ENCODE measurements at places on chromosomes 16 and 17. TPM values are rescaled to one million over a fixed set of nuclear protein-coding genes. Genes with fewer than 3 reads are reported as not detected.

CX3CL1 gene
- total RNA-seq, result 1.4 TPM

TBC1D3E gene
- total RNA-seq, result not detected

DNA sequence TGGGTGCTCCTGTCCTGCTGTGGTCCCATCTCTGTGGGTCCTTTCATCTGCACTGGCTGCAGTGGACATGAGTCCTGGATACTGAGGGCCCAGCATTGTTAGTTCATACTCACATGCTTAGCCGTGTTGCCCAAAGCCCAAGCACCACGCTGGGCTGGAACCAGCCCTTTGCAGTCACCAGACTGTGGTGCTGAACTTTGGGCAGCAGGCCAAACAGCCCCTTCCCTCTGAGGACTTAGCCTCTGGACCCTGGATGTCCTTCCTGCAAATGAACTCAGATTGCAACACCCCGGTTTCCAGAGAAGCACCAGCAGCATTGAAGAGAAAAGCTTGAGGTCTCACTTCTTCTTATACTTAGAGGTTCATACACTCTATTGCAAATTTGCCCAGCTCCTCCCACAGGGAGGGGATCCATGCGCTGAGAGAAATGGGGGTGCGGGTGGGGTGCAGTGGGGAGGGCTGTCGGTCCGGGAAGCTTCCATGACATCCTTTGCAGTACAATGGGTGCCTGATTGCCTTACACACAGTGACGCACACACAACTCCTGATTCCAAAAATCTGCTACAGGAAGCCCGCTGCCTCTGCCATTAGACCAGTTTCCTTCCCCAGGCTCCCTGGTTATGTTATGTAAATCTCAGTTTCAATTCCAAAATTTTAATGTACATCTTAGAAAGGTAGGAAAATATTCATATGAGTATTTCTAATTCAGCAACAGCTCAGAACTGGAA, 65.8 kb downstream of the RGS9 start:
- H3K36me3 ChIP-seq, result no peaks in the 10 kb centered on the region
- no peak for DNase-seq
- H3K4me1 ChIP-seq, result no peaks in the 10 kb centered on the region
- no peak overlapping the region for H3K4me3 ChIP-seq
- no peak overlapping the region for H3K27ac ChIP-seq
- no peaks in the 10 kb centered on the region for H3K27me3 ChIP-seq

DNA sequence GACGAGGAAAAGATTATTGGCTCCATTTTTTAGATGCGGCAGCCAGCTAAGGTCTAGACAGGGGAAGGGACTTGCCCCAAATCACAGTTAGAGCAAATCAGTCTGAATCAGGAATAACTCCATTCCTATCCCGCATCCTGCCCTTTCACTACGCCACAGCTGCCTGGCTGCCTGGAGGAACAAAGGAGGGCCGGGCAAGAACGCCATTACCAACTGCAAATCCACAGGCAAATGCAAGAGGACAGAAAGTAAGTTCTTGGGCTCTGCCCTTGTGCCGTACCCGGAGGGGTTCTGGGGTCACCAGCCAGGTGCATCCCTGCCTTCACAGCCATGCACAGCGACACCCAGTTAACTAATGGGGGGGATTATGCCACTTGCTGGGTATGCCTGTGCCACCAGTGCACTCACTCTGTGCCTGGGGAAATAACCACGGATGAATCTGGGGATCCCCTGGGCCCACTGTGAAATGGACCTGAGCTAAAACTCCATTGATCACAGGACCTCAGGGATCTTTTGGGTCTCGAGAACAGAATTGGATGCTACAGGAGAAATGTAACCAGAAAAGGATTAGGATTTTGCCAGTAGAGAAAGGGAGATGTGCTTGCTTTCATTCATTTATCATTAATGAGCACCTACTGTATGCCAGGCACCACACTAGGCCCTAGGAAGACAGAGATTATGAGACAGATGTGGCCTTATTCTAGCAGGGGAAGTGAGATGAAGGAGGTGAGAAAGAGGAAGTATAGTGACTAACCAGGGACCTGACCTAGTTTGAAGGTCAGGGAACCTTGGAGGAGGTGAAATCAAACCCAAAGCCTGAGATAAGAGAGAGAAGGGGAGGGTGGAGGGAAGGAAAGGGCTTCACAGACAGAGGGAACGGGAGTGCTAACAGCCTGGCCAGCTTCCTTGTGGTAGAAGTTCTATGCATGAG, 17.7 kb downstream of the BCL7C start:
- peaks cover 26% of the 10 kb centered on the region for H3K27me3 ChIP-seq
- H3K4me1 ChIP-seq, result peaks cover 6% of the 10 kb centered on the region
- H3K27ac ChIP-seq, result peak overlapping the region; percentile 77
- DNase-seq, result no peak

GRCh38 chr16:68079626-68080344, 5.4 kb upstream of the NFATC3 start:
- no peak overlapping the region for H3K27ac ChIP-seq
- H3K4me3 ChIP-seq, result no peak overlapping the region
- peaks cover 17% of the 10 kb centered on the region for H3K36me3 ChIP-seq
- H3K4me1 ChIP-seq, result peaks cover 11% of the 10 kb centered on the region
- DNase-seq, result peak; percentile 40

DNA sequence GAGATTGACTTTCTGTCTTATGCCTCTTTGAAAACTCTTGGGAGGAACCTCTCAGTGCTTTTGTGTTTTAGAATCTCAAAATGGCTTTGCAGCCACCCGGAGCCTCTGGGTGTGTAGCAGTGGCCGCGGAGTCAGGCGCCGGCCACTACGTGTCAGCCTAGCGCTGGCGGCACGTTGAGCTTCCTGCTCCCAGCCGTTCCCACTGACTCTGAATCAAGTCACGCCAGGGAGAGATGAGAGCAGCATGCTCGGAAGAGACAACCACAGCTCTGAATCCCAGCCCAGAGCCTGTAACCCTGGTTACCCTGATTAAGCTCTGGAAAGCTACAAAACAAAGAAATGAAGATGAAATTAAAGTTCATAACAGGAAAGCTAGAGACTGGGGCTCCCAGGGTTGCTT, 97.4 kb upstream of the CACNG5 start:
- H3K4me1 ChIP-seq, result 0 out of 2 replicates have a peak, but pooled peaks cover 4% of the 10 kb centered on the region
- peak; percentile 19 for DNase-seq
- H3K4me3 ChIP-seq, result no peak overlapping the region
- no peak overlapping the region for H3K27ac ChIP-seq

- no peaks in the 10 kb centered on the region for H3K4me1 ChIP-seq
- DNase-seq, result no peak
- no peaks in the 10 kb centered on the region for H3K27me3 ChIP-seq
- no peaks in the 10 kb centered on the region for H3K36me3 ChIP-seq
- no peak overlapping the region for H3K4me3 ChIP-seq
Observed at GRCh38 chr16:22018559-22018958, 10.6 kb downstream of the MOSMO start.

GRCh38 chr17:35088356-35088880, 24.9 kb upstream of the RFFL start:
- no peaks in the 10 kb centered on the region for H3K27me3 ChIP-seq
- H3K27ac ChIP-seq, result no peak overlapping the region
- DNase-seq, result no peak

GRCh38 chr16:46621934-46622676, 926 bp upstream of the SHCBP1 start:
- H3K4me3 ChIP-seq, result no peak overlapping the region
- H3K27ac ChIP-seq, result no peak overlapping the region
- no peak for DNase-seq
- H3K27me3 ChIP-seq, result no peaks in the 10 kb centered on the region

GRCh38 chr17:77819497-77819896, 139.0 kb upstream of the TNRC6C start:
- H3K4me1 ChIP-seq, result no peaks in the 10 kb centered on the region
- no peak overlapping the region for H3K27ac ChIP-seq
- H3K27me3 ChIP-seq, result no peaks in the 10 kb centered on the region
- no peak overlapping the region for H3K4me3 ChIP-seq

GRCh38 chr17:76614912-76615617, 28.5 kb downstream of the ST6GALNAC1 start:
- no peak for DNase-seq
- no peaks in the 10 kb centered on the region for H3K36me3 ChIP-seq
- H3K27me3 ChIP-seq, result no peaks in the 10 kb centered on the region
- H3K4me1 ChIP-seq, result no peaks in the 10 kb centered on the region
- no peak overlapping the region for H3K27ac ChIP-seq
- H3K4me3 ChIP-seq, result no peak overlapping the region

SMG1 gene
- total RNA-seq, result 90.6 TPM

ALDH3A1 gene
- 0.46 TPM for total RNA-seq

GRCh38 chr16:11880007-11880406, 28.7 kb upstream of the RSL1D1 start:
- H3K27ac ChIP-seq, result no peak overlapping the region
- DNase-seq, result no peak
- H3K4me3 ChIP-seq, result no peak overlapping the region

DNA sequence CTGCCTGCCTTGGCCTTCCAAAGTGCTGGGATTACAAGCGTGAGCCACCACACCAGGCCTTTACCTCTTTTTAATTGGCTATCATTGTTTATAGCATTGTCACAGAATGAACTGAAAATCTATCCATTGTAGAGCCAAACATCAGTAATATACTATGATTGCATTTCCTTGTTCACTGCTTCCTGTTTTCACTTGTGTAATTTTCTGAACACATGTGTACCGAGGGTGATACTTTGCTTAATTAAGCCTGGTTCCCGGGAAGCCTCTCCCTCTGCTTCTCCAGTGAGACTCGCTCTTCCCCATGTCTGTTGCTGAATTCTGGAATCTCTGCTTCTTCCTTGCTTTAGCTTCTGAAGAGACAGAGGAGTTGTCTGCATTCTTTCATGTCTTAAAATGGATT, 33.1 kb downstream of the POLR3E start:
- H3K27ac ChIP-seq, result no peak overlapping the region
- no peaks in the 10 kb centered on the region for H3K27me3 ChIP-seq
- no peak overlapping the region for H3K4me3 ChIP-seq
- H3K4me1 ChIP-seq, result no peaks in the 10 kb centered on the region
- DNase-seq, result no peak

- H3K4me1 ChIP-seq, result no peaks in the 10 kb centered on the region
- DNase-seq, result no peak
- H3K27me3 ChIP-seq, result no peaks in the 10 kb centered on the region
- H3K36me3 ChIP-seq, result no peaks in the 10 kb centered on the region
Observed at GRCh38 chr16:11067266-11067665, 122.9 kb downstream of the CLEC16A start.

- no peaks in the 10 kb centered on the region for H3K36me3 ChIP-seq
- no peak overlapping the region for H3K27ac ChIP-seq
- no peaks in the 10 kb centered on the region for H3K27me3 ChIP-seq
Observed at GRCh38 chr17:10311131-10311530, 61.7 kb downstream of the MYH13 start.

DNA sequence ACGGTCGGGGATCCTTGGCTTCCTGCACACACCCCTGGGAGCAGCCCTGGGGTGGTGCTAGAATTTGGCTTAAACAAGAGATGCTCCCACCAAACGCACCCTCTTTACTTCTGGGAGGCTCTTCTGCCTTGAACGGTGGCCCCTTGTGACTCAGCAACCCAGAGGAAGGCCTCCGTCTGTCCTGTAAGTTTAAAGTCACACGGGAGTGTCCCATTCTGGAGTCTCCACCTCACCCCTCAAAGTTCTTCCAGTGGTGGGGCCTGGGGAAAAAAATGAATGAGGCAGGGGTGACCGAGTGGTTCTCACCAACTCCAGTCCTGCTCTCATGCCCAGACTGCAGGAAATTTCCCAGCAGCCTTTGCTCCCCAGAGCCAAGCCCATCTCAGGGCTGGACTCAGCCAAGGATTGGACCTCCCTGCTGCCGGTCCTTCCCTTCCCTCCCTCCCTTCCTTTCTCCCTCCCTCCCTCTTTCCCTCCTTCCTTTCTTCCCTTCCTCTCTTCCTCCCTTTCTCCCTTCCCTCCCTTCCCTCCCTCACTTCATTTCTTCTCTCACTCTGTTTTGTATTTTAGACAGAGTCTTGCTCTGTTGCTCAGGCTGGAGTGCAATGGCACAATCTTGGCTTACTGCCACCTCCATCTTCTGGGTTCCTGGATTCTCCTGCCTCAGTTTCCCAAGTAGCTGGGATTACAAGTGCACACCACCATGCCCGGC, 11.4 kb downstream of the ITGAD start:
- H3K27me3 ChIP-seq, result no peaks in the 10 kb centered on the region
- no peaks in the 10 kb centered on the region for H3K36me3 ChIP-seq
- no peak overlapping the region for H3K4me3 ChIP-seq
- no peak for DNase-seq

DNA sequence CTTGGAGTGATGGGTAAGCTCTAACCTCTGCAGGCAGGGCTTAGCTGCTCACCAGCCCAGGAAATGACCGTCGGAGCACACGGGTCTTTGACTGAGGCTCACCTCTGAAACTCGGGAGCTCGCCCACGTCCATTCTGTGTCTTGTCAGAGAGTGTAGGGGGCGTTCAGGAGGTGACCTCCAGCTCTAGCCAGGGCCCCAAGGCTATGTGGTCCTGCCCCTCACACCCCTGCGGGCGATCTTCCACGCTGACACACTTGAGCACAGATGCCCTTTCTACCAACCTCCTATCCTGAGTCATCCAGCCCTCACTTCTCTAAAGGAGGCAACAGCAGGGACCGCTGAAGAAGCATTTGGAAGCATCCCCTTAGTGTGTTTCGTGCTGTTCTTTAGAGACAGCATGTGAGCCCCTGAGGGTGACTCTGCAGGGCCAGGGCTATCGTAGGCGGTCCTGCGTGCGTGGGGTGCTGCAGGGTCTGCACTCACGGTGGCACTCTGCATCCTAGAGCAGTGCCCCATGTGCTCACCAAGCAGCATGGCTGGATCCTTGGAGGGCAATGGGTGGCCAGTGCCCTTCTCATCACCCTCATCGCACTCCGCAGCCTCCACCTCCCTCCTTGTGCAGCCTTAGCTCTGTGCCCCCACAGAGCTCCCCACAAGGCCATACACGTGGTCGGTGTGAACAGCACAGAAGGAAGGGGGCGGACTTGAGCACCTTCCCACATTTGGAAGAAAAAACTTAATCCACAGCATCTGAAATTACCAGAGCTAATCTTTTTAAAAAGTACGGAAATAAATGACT, 33.8 kb downstream of the SLC47A1 start:
- no peaks in the 10 kb centered on the region for H3K36me3 ChIP-seq
- no peak overlapping the region for H3K27ac ChIP-seq
- no peak overlapping the region for H3K4me3 ChIP-seq
- DNase-seq, result no peak
- peaks cover 2% of the 10 kb centered on the region for H3K4me1 ChIP-seq

MT1F gene
- 5.2 TPM for total RNA-seq

- H3K27me3 ChIP-seq, result no peaks in the 10 kb centered on the region
- no peak for DNase-seq
- H3K4me1 ChIP-seq, result no peaks in the 10 kb centered on the region
- H3K4me3 ChIP-seq, result no peak overlapping the region
- no peak overlapping the region for H3K27ac ChIP-seq
Observed at GRCh38 chr16:21021316-21021715, 120.7 kb downstream of the LYRM1 start.

DNA sequence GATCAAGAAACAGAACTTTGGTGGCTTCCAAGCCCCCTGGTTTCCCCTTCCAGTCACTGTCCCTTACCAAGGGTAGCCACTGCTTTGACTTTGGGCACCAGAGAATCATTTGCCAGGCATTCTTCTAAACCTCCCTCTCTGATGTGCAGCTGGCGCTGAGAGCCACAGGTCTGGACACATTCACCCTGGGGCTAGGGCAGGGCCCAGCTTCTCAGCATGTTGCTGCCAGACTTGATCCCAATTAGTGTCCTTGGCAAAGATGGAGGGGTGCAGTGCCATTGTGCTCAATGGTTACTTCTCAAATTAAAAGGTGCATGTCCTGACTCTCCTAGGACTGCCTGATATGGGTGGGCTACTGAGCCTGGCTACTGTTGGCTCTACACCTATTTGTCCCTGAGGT, 7.6 kb upstream of the SLC47A2 start:
- H3K36me3 ChIP-seq, result no peaks in the 10 kb centered on the region
- H3K27me3 ChIP-seq, result no peaks in the 10 kb centered on the region
- DNase-seq, result no peak
- H3K4me3 ChIP-seq, result no peak overlapping the region
- no peak overlapping the region for H3K27ac ChIP-seq
